Nephron progenitor cell (in vitro differentiated cells): ENCODE measurements at places on chromosomes 6 and 20.
A peak's percentile ranks its signal among the peaks of the same experiment; 100 is the strongest.

GRCh38 chr6:64040113-64040512, 404.5 kb downstream of the PHF3 start:
- DNase-seq, result no peak

- no peak for DNase-seq
These were observed 124.1 kb upstream of the RIN2 start for GRCh38 chr20:19633985-19634384.

DNA sequence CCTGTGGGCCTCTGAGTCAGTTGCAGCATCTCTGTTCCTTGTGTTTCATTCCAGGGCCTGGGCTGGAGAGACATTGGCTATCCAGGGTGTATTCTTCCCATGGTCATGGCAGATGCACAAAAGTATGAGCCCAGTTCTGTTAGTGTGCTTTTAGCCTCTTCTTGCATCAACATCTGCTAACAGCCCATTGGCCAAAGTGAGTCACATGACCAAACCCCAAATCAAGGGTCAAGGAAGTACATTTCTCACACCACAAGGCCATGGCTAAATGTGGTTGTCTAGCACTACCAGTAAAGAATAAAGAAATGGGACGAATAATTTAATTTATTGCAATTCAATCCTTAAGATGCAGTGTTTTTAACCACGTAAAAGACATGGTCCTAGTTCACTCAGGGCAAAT, 43.9 kb downstream of the NRN1 start:
- no peak for DNase-seq

- DNase-seq, result no peak
These were observed 3.7 kb downstream of the PIM1 start for GRCh38 chr6:37173493-37174195.

DNA sequence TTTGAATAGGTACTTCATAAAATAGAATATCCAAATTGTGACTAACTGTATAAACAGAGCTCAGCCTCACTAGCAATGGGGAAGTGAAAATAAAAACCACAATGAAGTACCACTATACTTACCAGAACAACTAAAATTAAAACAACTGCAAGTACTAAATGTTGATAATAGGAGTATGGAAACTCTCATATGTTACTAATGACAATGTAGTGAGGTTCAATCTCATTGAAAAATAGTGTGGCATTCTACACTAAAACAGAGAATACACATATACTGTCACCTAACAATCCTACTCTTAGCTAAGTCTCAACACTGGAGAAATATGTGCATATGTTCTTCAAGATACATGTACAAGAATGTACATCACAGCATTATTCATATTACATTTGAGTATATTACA, 132.0 kb upstream of the CARMIL1 start:
- DNase-seq, result no peak

GRCh38 chr6:169365567-169366257, 112.1 kb upstream of the THBS2 start:
- no peak for DNase-seq

DNA sequence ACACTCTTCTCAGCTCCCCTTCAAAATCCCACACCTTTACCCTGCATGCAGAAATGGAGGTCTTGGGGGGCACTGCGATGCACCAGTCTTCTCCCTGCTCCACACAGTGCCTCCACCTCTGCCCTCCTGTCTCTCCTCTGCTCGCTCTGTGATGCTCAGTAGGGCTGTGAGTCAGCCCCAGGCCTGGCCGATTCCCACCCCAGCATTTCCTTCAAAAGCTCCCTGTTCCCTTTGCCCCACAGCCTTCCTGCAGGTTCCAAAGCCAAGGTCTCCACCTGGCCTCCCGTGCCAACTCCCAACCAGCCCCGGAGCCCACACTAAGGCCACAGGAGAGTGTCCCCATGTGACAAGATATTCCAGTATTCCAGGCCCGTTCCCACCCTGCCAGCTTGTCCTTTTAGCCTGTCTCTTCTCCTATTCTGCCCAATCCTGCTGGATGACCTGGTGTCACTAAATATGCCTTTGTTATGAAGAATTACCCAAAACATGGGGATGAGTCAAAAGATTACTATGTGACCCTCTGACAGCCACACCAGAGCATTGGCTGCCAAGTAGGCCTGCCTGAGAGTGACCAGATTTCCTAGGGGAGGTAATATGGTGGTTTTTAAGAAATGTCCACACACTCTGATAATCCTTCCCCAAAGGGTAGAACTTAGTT, 118.9 kb upstream of the NXT1 start:
- DNase-seq, result no peak

GRCh38 chr20:52103913-52104545, 87.5 kb downstream of the ZFP64 start:
- DNase-seq, result peak; percentile 44

GRCh38 chr20:53154540-53154939, 182.4 kb downstream of the TSHZ2 start:
- no peak for DNase-seq

DNA sequence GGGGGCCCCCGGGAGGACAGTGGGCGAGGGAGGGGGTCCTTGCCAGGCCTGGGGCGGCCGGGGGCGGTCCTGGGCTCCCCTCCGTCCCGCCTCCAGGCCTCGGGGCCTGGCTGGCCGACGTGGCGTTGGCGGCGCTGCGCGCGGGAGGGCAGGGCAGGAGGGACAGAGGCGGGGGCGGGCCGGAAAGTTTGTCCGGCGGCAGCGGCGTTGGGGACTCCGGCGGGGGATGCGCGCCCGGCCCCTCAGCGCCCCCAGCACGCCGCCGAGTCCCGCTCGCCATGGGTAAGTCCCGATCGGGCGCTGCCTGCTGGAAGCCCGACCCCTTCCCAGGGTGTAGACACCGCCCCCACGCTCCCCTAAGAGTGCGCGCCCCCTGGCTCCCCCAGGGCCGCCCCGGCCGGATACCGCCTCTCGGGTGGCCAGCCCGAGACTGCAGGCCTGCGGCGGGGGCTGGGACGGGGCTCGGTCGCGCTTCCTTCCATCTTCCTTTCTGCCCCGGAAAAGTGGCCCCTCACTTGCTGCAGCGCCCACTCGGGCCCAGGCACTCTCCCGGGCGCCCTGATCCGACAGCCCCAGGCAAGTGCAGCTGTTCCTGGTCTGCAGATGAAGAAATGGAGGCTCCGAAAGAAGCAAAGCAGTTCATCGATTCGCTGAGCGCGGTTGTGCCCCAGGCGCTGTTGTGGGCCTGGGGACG, at the start of gene SLC2A10:
TSS of gene SLC2A10 (plus strand) at position 191 of the 694 bp plus-strand sequence. CDS start at position 279, 88 bp downstream.
- DNase-seq, result peak; percentile 78

- no peak for DNase-seq
These were observed 29.3 kb upstream of the EZR start for GRCh38 chr6:158848490-158848895.

DNA sequence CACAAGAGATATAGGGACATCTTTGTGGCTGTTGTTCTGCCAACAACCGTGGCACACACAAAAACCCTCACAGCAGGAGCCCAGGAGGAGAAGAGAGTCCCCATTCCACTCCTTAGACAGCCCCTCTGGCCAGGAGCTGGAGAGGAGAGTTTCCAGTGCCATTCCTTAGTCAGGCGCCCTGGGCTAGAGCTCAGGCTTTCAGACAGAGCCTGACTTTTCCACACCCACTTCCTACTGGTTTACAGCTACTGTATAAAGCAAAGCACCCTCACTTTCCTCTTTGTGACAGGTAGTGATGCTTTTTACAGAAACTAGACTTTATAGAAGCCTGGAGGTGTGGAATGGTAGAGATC, 145.9 kb downstream of the SYCP2 start:
- DNase-seq, result no peak

- no peak for DNase-seq
These were observed 828.2 kb upstream of the MAP3K7 start for GRCh38 chr6:91415031-91415605.

GRCh38 chr6:32700391-32701040, 34.1 kb upstream of the HLA-DQB1 start:
- DNase-seq, result peak; percentile 55

DNA sequence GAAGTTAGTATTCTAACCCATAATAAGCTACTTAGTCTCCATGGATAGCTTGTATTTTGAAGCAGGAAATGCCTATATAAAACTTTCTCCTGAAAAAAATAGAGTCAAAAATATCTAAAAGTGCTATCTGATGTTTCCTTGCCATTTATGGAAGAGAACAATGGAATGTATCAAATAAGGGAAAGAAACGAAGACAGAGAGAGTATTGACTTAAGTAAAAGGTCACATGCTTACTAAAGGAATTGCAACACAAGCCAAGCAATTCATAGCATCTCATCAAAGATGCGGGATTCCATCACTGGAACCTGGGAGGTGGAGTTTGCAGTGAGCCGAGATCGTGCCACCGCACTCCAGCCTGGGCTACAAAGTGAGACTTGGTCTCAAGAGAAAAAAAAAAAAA, 112.9 kb upstream of the DTNBP1 start:
- DNase-seq, result no peak

DNA sequence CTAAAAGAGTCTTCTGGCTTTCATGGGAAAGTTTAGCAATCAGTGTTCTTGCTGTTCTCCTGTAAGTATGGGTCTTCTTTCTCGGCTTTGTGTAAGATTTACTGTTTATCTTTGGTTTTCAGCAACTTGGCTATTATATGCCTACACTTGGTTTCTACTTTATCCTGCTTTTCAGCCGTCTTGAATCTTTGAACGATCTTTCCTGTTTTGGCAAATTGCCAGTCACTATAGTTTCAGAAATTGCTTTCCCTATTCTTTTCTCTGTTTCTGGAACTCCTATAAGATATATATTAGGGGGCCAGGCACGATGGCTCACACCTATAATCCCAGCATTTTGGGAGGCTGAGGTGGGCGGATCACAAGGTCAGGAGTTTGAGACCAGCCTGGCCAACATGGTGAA, 14.6 kb upstream of the SRPK1 start:
- no peak for DNase-seq

- no peak for DNase-seq
These were observed 80.4 kb upstream of the POPDC3 start for GRCh38 chr6:105259913-105260889.

DNA sequence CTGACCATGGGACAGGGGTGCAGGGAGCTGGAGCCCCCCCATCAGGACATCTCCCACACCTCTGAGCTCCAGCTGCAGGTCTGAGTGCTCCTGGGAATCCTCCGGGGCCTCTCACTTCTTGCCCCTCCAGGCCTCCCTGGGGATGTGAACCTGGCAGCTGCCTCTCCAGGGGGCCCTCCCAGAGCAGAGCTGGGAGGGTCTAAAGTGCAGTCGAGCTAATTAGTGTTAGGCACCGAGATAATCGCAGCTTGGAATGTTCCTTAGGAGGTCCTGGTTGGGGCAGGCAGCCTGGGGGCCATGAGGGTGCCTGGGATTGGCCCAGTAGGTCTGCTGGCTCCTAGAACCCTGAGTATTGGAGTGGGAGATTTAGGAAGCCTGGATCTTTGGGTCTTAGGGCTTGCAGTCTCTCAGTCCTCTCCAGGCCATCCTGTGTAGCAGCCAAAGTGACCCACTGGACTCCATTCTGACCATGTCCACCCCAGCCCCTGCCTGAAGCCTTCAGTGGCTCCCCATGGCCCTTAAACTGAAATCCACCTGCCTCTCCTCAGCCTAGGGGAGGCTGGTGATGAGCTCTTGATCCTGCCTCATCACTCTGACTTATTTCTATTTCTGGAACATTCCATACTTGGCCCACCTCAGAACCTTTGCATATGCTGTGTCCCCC, 26.0 kb downstream of the CEBPB start:
- no peak for DNase-seq

DNA sequence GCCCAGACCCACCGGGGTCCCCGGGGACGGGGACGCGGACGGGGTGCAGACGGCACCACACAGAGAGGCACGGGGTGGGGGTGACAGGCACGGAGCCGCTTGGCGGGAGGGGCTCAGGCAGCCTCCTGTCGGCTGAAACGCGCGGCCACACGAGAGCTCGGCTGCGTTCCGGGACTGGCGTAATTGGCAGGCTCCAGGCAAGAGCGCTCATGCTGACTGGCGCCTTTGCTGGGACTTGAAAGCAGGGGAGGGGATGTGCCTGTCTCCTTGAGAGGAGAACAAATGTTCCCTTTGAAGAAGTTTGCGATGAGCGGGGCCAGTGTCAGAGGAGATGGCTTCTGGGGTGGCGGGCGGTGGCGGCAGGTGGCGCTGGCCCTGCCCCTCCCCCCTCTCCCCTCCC, 25.8 kb downstream of the BHLHE23 start:
- peak; percentile 55 for DNase-seq

DNA sequence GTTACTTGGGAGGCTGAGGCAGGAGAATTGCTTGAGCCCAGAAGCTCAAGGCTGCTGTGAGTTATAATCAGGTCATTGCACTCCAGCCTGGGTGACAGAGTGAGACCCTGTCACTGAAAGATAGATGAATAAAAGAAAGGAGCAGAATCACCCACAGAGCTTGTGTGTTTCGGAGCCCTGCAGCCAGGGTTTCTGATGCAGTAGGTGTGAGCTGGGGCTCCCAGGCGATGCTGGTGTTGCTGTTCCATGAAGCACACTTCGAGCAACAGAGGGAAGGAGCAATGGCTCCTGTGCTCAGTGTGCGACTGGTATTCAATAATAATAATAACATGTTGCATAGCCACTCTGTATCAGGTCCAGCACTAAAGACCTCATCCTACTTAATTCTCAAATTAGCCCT, 197.5 kb upstream of the CST7 start:
- no peak for DNase-seq

DNA sequence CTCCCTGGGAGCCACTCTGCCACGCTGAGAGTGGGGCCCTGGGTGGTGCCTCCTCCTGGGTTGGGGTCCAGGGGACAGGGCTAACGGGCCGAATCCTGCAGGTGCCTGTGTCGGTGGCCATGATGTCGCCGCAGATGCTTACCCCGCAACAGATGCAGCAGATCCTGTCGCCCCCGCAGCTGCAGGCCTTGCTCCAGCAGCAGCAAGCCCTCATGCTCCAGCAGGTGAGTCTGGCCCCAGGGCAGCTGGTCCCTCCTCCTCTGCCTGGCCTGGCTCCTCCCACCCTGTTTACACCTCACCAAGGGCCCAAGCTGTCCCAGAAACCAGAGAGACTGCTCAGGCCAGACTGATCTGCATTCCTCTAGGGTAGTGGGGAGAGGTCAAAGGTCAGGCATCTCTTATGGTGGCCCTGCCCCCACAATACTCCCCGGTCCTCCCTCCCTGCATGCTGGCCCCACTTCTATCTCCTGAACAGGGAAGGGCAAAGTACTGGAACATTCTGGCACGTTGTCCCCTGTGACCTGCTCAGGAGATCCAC, 38.6 kb downstream of the FOXP4 start:
- DNase-seq, result peak; percentile 49
